ENCODE measurements at places on chromosomes 3 and 15.

DNA sequence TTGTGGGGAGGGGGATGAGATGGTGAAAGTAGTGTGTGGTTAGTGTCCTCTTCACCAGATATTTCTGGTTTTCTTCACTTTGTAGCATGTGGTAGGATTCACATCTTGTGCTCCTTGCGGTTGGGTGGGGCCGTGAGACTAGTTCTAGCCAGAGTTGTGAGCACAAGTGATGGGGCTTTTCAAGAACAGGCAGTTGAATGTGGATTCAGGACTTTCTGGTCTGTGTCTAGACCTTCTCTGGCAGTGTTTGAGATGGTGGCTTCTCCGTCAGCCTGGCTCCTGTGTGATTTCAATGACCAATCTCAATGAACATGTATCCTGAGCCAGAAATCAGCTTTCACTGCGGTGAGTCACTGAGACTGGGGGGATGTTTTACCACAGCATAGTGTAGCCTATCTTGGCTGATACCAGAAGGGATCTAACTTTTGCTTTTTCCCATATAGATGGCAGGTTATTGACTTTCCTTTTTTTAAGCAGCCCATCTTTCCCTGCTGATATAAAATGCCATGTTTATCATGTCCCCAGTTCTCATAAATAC lies 82.6 kb downstream of the RPLP1 start:
- no peak for DNase-seq

DNA sequence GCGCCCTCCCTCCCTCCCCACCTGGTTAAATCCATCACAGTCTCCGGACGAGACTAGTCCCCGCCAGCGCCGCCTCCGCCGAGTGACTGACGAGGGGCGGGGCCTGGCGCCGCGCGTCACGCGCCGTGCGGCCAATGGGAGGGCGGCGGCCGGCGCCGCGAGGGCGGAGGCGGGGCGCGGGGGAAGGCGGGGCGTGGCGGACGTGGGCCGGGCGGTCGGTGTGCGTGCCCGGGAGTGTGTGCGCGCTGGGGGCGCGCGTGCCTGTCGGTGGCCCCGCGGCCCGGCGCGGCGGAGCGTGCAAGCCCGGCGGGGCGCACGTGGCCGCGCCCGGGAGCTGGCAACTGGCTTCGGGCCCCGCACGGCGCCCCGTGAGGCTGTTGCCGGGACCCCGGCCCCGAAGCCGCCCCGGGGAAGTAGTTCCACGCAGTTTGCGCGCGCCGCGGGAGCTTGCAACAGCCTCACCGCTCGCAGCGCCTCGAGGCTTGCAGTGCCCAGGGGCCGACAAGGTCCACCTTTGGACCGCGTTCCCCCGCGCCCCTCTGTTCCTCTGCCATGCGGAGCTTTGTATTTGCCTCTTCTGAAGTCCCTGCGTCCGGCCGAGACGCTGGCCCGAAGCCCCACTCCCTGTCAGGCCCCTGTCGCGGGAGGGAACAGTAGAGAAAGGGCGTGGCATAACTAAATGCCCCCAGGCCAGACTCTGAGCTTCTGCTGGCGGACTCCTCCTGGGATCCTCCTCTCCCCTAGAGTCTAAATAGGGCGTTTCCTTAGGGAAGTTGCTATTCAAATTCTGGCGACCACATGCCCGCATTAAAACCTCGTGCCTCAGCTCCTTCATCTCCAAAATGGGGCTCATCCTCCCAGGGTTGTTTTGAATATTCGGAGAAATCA lies 400.9 kb downstream of the SHQ1 start:
- peak; percentile 8 for DNase-seq

- DNase-seq: no peak
Observed at GRCh38 chr3:178182337-178182779, 353.9 kb upstream of the KCNMB2 start.

- no peak for DNase-seq
Observed at GRCh38 chr15:67183443-67184169, 70.9 kb downstream of the AAGAB start.

DNA sequence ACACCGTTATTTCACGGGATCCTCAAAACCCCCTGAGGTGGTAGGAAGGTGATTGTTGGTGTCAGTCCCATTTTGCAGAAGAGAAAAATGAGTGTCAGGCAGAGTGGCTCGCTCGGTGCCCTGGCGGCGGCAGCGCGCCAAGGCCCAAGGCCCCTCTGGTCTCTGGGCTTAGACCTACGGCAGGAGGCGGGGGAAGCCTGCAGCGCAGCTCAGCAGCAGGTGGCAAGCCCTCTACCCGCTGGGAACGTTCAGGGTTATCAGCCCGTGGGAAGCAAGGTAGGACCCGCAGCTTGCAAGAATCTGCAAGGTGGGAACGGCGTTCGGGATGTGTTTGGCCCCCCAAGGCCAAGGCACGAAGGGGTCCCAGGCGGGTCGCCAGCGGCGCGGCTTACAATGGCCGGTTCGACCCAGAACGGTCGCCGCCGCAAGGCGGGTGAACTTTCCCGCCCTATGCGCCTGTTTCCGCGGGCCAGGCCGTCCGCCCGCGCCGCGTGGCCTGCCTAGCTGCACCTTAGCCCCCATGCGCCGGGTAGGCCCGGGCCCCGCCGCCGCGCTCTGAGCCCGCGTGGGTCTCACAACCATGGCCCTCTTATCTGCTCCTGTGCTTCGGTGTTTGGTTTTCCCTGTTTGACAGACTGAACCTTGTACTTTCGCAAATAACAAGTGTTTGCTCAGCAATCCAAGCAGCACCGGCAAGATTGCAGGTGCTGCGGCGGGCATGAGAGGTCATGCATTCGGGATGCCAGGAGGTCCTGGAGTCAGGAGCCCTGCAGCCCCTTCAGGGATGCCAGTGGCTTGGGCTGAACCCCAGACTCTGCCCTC lies 39.7 kb downstream of the CCNL1 start:
- no peak for DNase-seq

- DNase-seq: no peak
Observed at GRCh38 chr3:159200176-159200575, 398.3 kb downstream of the MFSD1 start.

DNA sequence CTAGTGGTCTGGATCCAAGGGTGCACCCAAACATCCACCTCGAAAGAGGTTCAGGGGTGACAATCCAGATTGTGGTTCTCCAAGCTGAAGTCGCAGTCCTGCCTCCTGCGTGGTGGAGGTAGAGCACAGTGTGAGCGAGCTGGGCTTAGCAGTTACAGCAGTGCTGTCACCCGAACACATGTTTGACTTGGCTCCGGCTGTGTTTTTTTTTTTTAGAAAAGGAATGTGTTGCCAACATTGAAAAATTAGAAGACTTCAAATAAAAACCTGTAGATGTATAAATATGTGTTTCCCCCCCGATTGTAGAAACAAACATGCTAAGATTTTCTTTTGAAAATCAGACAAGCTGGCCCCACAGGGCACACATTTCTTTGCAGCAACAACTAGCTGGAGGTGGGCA lies 530.8 kb downstream of the SHQ1 start:
- no peak for DNase-seq

DNA sequence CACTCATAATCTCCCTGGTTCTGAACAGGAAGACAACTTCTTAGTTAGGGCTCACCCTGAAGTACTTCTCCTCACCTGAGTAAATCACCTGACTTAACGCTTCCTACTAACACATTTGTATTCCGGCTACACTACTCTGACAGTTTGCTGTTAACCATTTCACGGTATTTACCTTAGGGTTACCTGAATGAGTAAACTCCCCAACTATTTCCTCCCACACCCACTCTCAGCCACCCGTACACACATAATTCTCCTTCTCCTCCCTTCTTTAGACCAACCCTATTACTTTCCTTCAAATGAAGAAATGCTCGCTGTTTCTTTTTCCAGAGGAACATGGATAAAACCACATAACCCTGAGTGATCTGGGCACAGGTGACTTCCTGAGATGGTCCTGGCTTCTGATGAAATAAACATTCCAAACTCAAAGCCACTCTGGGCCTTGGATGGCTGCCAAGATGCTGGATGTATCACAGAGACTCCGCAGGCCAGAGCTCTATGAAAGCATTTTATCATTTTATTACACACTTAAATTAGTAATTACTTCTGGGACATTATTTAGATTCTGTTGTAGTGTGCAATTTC lies 183.6 kb upstream of the ATP11B start:
- no peak for DNase-seq

- DNase-seq: no peak
Observed at GRCh38 chr3:159131376-159131775, 329.5 kb downstream of the MFSD1 start.

DNA sequence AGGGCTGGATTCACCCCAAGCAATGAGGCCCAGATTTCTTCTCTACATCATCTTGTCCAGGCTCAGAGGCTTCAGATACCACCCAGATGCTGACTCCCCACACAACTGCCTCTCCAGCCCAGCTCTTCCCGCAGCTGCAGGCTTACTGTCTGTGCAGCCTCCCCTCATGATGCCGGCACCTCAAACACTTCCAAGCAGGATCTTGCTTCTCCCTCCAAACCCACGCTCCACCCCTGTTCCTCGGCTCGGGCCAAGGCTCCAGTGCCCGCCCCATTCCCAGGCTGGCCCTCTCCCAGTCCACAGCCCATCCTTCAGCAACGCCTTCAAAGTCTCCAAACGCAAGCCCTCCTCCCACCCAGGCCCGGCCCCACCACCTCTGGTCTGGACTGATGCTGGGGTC lies 159.2 kb upstream of the LINGO1 start:
- no peak for DNase-seq
